ENCODE measurements at places on chromosomes 3 and 15.

GRCh38 chr3:117252208-117252607 is 542.6 kb downstream of the TUSC7 start:
- DNase-seq, result no peak

DNA sequence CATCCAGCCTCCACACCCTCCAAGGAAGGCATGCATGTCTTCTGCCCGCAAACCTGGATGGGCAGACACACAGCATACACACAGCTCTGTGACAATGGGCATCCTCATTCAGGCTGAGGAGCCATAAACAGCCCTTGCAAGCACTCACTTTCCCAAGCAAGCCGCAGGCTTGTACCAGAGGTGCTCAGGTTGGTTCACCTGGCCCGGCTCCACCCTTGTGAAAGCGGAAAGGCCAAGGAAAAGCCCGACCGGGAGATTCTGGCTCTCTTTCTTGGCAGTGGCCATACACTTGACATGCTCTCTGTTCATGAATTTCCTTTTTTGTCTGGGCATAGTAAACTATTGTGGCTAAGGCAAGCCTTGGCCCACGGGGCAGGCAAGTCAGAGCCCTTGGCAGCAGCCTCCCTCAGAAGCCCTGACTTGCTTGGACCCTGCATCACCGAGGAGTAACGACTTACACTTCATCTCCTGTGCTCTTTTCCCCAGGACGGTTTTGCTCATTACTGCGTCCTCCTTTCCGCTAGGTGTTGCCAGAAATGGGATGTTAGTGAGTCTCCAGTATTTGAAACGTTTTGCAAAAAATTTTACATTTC is 74.6 kb upstream of the BNC1 start:
- DNase-seq, result no peak

DNA sequence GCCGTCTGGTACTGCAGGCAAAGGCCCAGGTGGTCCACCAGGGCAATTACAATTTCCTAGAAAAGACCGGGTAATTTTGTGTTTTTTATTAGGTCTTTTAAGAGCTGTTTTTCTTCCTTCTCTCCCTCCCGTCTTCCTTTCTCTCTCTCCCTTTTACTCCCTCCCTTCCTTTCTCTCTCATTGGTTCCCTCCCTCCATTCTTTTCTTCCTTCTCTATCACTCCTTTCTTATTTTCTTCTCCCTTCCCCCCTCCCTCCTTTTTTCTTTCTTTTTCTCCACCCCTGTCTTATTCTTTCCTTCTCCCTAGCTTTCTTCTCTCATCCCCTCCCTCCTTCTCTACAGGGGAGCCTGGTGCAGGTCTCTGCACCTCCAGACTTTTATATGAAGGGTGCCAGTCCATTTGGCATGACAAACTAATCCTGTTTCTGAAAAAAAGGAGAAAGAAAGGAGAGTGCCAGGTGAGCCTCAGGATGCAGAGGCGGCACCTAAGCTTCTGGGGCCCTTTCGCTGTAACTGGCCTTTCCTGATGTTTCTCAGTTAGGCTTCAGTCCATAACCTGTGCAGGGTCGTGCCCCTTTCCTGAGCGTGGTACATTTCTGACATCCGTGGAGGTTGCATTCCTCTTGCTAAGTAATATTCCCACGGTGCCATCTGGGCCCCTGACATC is 9.1 kb upstream of the ONECUT1 start:
- no peak for DNase-seq

DNA sequence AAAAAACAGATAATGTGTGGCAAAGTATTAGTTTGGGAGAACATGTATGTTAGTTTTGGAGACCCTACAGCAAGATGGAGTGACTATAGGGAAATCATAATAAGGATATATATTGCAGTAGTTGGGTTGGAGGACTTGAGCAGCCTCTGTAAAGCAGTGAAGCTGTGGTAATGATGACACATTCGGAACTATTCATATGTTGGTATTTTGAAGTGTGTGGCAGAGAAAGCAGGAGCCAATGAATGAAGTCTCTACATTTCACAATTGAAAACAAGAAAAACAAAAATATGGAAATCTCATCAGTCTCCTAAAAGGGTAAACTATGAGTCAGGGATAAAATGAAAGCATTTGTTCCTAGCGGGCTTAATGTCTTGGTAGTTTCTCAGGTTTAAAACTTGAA is 645.9 kb downstream of the OTOL1 start:
- DNase-seq, result no peak

GRCh38 chr3:155938409-155938808 is 68.0 kb downstream of the GMPS start:
- no peak for DNase-seq

DNA sequence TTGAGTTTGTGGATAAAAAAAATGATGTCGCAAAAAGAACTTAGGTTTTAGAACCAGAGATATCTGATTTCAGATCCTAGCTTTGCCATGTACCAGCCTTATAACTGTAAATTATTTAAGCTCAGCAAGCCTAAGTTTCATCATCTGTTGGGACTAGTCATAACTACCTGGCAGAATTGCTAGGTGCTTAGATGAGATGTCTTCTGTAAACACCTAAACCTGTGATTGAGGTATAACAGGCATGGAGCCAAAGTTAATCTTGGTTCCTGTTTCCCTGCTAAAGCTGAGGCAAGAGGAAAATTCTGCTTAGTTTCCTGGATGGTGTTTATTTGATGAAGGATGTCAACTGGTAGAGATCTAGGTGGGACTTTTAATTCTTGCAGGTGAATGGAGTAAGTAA is 331.3 kb upstream of the RBMS3 start:
- no peak for DNase-seq

DNA sequence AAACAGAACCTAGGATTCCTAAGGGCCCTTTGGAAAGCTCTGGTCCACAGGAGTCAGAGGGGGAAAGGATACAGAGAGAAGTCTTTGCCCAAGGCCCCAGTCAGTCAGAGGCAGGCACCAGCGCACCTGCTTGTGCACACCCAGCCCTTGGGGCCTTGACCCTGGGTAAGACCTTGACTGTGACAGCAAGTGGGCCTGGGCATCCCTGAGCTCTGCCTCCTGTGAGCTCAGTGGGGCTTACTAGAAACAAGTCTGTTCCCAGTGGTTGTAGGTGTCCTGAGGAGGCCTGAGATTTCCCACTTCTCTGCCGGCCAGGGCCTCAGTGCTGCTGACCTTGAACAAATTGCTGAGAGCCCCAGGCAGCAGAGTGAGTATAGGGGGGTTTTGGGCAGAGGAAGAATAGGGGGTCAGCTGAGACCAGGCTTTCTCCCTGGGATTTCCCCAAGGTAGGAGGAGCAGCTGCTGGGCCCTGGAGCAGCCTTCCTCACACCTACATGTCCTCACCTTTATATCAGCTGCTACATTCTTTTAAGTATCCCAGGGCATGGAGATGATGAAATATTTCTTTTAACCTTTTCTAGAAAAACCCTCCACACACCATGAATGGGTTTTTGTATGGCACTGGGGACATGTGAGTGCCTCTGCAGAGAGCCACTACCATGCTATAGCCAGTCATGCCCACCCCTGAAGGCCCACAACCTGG is 9.7 kb upstream of the DAG1 start:
- DNase-seq, result no peak

DNA sequence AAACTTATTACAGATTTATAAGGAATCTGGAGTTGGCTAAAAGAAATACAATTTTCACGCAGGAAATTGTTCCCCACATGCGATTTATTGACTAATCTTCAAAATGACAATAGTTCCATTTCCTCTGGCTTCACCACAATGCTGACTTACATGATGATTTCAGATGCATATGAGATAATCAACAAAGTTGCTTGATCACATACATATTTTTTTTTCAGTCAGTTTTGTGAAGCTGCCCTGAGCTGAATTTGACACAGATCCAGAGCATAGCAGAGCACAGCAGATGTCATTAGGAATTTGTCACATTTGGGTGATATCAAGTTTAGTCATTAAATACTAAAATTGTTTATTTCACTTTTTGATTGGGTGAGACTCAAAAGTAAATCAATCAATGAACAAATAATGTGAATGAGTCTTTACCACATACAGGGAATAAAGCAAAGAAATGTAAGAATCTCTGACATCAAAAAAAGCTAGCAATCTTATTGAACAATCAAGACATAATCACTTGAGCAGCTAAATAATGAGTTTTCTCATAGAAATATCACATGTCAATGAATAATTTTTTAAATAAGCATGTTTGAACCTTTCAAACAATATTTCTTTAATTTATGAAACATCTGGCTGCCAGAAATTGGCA is 18.3 kb downstream of the CPB1 start:
- DNase-seq, result peak; percentile 19

GRCh38 chr15:79067969-79068368 is 22.6 kb downstream of the RASGRF1 start:
- DNase-seq, result no peak

DNA sequence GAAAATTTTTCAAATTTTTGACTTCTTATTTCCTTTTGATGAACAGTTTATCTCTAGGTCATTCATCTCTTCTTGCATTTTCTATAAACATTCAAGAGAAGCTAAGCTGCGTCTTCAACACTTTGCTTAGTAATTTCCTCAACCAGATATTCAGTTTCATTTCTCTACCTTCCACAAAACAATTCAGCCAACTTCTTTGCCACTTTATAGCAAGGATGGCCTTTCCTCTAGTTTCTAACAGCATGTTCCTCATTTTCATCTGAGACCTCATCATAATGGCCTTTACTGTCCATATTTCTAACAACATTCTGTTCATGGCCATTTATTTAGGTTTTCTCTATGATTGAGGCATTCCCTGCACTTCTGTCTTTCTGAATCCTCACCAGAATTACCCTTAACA is 90.0 kb downstream of the ARIH1 start:
- DNase-seq, result peak; percentile 51

GRCh38 chr15:92603743-92604470 is 51.7 kb downstream of the FAM174B start:
- no peak for DNase-seq

DNA sequence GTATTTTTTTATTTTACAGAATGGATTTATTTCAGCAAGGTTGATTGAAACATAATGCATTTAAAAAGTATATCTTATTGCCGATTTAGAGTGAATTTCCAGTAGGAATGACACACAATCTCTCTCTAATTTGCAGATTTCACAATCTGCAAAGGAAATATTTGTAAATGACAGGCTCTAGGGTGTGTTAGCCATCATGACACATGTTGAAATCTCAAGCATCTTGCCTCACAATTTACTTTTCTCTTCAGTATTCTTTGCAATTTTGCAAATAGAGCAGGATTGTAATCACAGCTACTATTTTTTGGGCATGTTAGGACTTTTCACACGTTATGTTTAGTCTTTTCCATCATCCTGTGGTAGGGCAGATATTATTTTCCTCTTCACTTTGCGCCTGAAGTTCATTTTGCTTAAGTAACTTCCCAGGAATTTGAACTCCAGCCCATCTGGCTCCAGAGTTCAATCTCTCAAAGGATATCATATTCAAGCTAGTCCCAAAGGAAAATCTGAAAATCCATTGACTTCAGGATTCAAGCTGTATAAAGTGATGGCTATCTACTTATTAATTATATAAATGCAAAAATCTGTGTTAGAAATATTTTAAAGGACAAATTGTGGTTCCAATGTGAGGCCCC is 55.4 kb downstream of the ATP13A4 start:
- DNase-seq, result peak; percentile 56

DNA sequence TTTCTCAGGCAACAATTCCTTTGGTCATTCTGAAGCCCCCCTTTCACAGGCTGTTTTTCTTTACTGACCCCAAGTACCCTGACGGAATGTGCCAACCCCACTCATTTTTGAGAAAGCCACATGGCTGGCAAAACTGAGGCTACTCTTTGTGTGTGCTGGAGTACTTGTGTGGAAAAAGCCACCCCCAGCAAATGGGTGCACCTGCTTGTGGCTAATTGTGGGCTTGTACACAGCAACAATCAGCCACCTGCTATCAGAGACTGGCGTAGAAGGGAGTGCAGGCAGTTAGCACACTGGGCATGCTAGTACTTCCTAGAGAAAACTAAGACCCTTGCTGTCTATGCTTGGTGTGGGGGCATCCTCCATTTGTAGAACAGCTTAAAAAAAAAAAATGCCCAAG is 110.1 kb upstream of the LMOD3 start:
- no peak for DNase-seq

GRCh38 chr15:26394801-26395200 is 378.1 kb downstream of the GABRB3 start:
- no peak for DNase-seq

- DNase-seq, result peak; percentile 32
These were observed 345.6 kb downstream of the MCTP2 start for GRCh38 chr15:94576889-94577533.

DNA sequence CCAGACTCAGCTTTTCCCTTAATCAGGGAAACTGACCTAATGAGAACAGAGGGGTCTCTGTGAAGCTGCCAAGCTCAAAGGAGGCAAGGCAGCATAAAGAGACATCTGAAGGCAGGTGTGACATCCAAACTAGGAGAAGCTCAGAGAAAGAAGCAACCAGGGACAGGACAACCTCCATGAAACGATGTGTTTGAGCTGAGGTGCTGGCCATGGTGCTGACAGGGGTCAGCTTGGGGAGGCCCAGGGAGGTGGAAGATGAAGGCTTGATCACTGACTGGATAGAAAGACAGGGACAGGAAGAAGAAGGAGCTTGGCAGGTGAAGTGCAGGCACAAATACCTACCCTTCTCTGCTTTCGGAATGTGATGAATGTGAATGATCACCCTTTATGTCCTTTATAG is 179.5 kb upstream of the NSMCE3 start:
- DNase-seq, result no peak

DNA sequence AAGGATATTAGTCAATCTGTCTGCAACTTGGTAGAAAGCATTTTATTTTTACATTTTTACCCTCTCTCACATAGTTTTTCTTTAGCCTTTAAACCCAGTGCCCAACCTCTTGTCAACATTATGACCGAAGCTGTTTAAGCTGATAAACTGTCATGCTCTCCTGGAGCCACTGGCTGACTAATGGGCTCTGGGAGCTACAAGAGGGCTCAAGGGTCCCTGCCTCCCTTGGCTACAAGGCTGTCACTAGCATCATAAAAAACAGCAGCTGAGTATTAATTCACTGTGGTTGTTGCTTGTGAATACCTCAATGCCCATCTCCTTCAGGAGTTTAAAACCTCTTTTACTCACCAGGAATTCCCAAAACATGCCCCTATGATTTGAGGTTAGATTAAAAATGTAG is 237.9 kb downstream of the ZMAT3 start:
- DNase-seq, result no peak

DNA sequence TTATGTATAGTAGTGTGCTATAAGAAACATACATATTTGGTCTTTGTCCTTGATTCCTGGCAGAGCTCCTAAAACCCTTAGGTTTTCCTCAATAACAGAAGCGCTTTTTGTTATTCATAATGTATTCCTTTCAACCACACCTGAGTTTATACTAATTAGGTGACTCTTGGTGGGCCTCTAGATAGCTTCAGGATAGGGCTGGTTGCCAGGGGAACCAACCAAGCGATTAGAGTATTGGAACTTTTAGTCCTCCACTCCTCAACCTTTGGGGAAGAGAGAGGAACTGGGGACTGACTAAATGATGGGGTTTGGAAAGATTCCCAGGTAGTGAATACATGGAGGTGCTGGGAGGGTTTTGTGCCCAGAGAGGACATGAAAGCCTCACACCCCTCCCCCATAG is 24.6 kb downstream of the TMCC1 start:
- no peak for DNase-seq

- DNase-seq, result no peak
These were observed 69.3 kb downstream of the RPL39L start for GRCh38 chr3:187069857-187070516.
